Activated naive CD8-positive, alpha-beta T cell treated with anti-CD3 and anti-CD28 coated beads, Interleukin-2, amount 50 U/mL, for 24 hours (primary cell): ENCODE measurements at places on chromosomes 13 and 19.
A peak's percentile ranks its signal among the peaks of the same experiment; 100 is the strongest.

DNA sequence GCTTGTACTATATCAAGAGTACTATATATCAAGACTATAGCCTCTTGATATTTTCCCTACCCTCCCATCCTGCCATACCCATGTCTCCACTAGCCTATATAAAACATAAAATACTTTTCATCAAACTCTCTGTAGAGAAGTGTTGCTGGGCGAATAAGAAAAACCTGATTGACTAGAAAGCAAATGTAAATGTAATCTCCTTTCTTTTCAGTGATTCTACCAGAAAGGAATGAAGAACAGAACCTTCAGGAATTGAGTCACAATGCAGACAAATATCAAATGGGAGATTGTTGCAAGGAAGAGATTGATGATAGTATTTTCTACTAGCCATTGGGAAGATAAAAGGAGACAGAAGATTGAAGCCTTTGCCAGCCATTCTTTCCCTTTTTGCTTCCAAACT, 89.2 kb downstream of the KCNRG start:
- DNase-seq = no peak

GRCh38 chr19:41555748-41556147, 20.2 kb upstream of the CEACAM21 start:
- no peak for DNase-seq

GRCh38 chr19:50328224-50328872, 829 bp downstream of the KCNC3 start:
- peak; percentile 42 for DNase-seq

- no peak for DNase-seq
Observed at GRCh38 chr13:113639616-113640262, 18.3 kb downstream of the ATP4B start.

DNA sequence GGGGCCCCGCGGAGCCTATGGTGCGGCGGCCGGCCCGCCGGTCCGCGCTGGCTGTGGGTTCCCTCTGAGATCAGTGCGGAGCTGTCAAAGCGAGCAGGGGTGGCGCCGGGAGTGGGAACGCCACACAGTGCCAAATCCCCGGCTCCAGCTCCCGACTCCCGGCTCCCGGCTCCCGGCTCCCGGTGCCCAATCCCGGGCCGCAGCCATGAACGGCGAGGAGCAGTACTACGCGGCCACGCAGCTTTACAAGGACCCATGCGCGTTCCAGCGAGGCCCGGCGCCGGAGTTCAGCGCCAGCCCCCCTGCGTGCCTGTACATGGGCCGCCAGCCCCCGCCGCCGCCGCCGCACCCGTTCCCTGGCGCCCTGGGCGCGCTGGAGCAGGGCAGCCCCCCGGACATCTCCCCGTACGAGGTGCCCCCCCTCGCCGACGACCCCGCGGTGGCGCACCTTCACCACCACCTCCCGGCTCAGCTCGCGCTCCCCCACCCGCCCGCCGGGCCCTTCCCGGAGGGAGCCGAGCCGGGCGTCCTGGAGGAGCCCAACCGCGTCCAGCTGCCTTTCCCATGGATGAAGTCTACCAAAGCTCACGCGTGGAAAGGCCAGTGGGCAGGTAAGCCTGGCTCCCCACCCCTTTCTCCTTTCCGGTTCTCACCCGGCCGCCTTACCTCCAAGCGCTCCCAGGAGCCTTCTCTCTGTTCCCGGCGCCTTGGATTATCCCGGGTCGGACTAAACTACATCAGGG, at the start of gene PDX1:
Gene PDX1 (plus strand): TSS at position 67 of the 743 bp plus-strand sequence. CDS start 139 bp downstream, at position 206.
- DNase-seq = no peak

DNA sequence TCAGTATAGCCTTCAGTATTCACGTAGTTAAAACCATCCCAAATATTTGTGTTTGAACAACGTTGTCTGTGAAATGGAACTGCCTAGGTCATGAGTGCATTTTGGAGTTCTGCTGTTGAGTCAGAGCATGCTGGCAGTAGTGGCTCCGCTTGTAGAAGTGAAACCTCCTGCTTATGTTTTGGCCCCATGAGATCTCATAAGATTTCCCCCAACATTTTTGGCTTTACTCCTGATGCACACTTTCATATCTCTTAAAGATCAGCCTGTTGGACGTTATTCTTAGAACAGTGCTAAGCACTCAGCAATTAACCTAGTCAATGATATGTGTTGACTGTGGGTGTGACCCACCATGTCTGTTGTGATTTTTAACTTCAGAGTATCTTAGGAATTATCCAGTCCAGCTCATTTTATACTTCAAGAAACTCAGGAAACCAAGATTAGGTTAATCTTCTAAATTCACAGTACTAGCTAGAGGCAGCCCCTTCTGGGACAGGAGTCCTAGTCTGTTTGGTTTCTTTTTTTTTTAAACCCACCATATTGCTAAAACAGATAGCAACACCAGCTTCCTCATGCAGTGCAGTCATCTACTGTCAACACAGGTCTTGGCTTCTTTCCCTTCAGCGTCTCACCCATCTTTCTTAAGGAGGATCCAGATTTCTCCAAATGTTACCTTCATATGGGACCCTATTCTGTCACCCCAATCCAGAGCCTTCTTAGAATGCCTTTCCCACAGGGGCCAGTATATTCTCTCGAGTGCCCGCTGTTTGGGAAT, 26.2 kb downstream of the RAP2A start:
- DNase-seq = no peak

- DNase-seq = no peak
Observed at GRCh38 chr19:42293540-42293939, 8.4 kb upstream of the PRR19 start.

DNA sequence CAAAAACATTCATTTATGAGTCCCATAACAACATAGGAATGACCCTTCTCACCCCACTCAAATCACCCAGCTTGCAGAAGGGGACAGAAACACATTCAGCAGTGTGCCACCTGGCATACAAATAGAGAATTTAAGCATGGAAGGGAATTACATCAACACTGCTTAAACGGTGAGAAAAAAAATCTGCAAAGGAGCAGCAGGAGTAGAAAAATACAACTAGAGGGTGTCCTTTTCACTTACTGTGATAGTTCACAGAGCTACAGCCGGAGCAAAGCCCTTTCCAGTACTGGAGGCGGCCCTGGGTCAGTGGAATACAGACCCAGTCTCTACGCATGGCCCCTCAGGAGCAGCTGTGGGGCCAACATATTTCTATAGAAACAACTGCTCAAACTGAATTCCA, 764.3 kb upstream of the ARGLU1 start:
- DNase-seq = no peak

DNA sequence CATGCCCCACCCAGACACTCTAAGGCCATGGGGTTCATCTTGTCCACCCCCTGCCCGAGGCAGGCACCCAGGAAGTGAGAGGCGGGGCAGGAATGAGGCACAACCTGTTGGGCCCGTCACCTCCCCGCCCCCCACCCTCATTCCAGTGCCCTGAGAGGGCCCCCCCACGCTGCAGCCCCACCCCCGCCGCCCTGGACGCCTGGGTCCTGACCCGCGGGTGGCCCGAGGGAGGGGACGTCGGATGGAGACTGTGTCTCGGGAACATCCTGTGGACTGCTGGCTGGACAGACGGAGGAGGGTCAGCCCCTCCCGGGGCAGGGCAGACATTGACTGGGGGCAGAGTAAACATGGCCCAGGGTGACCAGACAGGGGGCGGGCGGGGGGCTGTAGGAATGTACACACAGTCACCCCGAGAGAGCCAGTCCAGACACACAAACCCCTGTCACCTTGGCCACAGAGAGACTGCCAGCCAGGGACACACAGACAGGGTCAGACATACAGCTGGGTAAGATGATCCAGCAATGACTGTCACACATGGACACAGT, 7.4 kb upstream of the JUNB start:
- no peak for DNase-seq

GRCh38 chr13:48790966-48791365, 137.2 kb downstream of the CYSLTR2 start:
- no peak for DNase-seq

DNA sequence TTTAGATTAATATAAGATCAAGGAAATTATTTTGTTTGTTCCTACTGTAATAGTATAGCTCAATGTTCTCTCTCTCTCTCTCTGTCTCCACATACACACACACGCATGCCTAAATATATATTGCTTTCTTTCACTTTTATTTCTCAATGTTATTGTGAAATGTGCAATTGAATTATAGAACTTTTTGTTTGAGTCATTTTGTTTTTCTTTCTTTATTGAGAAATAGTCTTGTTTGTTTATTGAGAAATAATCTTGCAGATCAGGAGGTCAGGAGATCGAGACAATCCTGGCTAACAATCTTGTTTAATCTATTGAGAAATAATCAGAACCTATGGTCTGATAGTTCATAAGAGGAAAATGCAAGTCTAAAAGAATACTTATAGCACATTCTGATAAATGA, 1581.3 kb downstream of the EFNB2 start:
- no peak for DNase-seq

- DNase-seq = no peak
Observed at GRCh38 chr13:50377726-50378270, 362.6 kb downstream of the KCNRG start.

GRCh38 chr13:50255639-50256038, 240.4 kb downstream of the KCNRG start:
- DNase-seq = no peak

DNA sequence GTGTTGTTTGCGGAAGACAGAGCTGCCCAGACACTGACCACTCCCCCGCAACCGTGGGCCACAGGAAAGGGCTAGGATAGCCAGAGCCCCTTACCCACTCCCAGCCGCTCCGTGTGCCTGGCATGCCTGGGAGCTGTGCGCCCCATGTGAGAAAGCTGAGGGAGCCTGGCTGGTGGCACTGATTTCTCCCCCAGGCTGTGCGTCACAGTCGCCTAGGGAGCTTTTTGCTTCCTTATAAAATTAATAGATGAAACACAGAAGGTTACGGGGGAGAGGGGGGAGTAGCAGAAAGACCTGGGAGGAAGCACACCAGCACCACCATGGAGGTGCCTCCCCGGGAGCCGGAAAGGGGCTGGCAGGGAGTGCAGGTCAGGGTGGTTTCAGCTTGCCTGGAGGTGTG, 24.7 kb downstream of the DPF1 start:
- DNase-seq = no peak

- DNase-seq = no peak
Observed at GRCh38 chr19:2309734-2310362, 1.9 kb upstream of the LINGO3 start.

DNA sequence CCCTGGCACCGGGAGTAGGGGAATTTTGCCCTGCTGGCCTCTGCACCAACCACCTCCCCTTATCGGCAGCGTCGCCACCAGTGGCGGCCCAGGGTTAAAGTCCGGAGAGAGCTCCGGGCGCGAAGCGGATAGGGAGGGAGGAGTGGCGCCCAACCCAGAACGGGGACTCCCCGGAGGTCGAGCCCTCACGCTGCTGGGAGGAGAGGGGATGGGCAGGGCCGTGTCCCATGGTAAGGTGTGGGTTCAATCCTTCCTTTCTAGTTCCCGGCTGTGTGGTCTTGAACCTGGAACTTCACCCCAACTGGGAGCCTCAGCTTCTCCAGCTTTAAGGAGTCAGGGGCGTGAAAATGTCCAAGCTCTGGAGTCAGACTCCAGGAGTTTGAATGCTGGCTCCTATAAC, 23.3 kb upstream of the BCL3 start:
- DNase-seq = no peak

DNA sequence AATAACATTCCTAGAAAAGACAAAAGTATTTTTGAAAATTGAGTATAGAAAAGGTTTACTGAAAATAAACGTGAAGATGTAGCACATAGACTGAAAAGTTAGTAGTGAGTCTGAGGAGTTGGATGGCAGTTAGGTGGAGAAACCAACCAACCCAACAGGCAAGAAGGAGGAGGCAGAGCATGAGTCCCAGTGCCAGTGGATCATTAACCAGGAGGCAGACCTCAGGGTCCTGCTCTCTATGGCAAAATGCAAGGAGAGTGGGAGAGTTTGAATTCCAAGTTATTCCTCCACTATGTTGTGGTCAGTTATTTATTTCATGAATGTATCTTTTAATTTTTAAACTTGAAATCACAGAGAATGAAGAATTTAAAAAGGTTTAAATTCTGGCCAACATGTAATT, 446.4 kb downstream of the GPC6 start:
- no peak for DNase-seq

DNA sequence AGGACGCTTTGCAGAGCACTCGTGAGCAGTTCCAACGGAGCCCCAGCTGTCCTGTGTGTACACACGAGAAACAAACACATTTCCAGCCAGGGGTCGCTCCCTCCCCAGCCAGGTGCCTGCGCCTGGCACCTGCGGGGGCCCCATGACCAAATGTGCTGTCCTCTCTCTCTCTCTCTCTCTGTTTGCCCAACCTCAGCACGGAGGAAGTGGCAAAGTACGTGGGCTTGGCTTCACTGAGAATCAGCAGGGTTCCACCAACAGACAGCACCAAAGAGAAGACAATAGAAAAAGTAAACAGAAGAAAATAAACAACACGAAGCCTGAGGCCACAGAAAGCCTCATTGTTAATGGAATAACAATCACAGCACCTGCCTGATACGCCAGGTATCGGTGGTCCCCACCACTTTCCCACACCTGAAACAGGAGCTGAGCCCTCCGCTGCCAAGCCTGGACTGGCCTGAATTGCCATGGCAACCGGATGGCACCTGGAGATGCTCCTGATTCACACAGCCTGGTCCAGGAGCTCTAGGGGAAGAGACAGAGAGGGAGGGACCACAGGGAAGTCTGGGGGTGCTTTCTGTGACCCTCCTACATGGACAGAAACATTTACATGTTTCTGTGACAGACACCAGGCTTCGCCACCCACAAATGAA, 103.9 kb upstream of the CACNA1A start:
- DNase-seq = no peak

GRCh38 chr19:29712744-29713516, 2.1 kb downstream of the C19orf12 start:
- peak; percentile 24 for DNase-seq

DNA sequence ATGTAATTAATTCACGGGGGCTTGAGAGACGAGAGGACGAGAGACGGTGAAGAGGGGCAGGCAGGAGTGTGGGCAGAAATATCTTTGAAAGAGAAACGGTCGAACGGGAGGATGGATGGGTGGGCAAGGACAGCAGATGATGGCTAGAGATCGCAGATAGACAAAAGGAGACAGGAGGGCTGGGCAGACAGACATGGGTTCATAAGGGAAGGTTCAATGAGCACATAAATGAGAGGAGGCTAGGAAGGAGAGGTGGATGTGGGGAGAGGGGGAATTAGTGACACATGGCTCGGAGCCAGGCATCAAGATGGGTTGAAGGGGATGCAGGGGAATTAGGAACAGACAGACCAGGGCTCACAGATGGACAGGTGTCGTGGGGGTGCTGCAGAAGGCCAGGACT, 1.1 kb downstream of the SYT3 start:
- no peak for DNase-seq

GRCh38 chr13:99982731-99983498, 1.3 kb downstream of the ZIC2 start:
- no peak for DNase-seq

DNA sequence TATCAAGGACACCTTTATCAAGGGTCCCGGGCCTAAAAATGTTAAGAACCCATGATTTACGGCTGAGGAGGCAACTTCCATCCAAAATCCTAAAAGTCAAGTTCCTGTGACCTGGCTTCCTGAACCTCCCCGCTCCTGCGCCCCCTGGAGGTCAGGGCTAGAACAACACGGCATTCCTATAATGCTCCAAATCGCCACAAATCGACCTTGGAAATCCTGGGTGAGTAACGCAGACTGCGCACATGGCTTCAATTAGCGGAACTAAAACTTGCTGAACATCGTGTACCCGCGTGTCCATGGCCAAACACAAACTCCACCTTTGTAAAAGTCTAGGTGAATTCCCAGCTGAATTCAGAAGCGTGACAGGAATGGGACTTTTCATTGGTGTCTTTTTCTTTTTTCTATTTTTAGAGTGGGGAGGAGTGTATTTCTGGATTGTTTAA, 4.3 kb upstream of the C5AR1 start:
- DNase-seq = peak; percentile 69
